ENCODE measurements at places on chromosomes 5 and 9.

DNA sequence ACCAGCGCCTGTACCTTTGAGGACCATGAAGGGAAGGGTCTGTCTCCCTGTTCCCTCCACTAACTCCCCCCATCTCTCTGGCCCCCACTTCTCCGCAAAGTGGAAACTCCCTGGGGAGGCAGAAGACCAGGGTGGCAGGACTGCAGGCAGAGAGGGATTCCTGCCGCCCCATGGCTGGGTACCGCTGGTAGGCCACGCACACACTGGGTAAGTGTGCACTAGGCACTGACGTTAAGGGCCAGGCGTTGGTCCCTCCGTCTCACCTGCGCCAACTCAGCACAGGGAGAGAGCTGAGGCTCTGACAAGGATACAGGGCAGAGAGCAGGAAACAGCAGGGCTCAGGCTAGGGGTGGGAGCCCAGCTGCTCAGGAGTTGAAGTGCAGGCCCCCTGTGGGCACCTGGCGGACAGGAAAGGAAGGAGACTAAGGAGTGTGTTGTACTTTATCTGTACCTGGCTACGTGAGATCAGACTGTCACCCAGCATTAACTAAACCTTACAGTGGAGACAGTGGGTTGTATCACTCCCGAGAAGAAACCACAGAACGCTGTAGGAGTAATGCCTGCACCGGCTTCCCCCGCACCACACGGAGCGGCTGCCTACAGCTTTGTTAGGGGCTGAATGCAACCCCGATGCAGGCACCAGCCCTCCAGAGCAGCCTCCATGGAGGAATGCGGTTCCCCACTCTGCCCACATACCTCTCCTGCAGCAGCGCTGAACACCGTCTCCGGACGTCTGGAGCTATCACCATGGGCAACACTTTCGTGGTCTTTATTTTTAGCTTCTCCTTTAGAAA lies 34.2 kb upstream of the CLPTM1L start:
- DNase-seq = no peak

- no peak for DNase-seq
Measured at GRCh38 chr9:123387686-123388085, 31.7 kb downstream of the CRB2 start.

DNA sequence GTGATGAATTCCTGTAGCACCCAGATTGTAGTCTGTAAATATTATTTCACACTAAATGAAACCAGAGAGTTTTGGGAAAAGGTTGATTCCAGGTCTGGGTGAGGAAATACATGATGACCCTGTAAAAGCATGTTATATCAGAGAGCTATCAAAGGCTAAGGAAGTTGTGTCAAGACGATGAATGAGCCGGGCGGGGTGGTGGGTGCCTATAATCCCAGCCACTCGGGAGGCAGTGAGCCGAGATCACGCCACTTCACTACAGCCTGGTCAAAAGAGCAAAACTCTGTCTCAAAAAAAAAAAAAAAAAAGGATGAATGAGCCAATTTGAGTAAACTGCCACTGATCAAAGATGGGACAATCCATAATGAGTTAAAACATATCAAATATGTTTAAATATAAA lies 29.2 kb downstream of the IL6ST start:
- DNase-seq = no peak

DNA sequence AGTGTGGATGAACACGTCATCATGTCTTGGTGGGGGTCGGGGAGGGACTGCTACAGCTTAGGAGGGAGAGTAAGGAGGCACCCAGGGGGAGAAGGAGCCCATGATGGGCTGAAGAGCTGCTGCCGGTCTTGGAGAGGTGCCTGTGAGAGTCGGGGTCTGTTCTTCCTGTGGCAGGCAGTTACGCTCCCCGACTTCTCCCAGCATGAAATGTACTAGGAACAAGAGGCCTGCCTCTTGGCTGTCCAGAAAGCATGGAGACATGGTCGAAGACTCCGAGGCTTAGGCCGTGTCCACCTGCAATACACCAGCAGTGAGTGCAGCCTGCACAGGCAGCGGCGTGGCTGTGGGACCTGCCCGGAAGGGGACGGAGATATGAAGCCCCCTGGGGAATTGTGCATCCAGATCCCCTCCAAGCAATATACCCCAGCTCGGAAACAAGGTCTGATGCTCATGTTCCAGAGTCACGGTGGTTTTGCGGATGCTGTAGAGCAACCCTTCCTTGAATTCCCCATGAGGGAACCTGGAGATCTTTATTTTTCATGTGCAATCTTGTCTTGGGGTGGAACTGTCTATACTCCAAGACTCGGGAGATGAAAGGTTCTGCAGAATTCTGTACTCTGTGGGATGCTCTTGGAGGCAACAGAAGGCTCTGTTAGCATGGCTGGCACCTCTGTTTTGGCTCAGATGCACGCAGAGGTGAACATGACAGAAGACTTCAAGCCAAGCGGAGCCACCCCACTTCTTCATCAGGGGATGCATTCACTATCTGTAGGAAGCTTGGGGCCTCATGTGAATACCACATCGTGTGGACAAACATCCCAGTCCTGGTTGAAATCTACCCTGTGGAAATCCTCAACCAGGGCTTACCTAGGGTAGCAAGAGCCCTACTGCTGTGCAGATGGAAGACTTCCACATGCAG lies 374.9 kb upstream of the IRX4 start:
- DNase-seq = no peak

- no peak for DNase-seq
Measured at GRCh38 chr9:72390907-72391306, 25.9 kb upstream of the ZFAND5 start.

GRCh38 chr5:73314395-73315257 lies 134.0 kb downstream of the FOXD1 start:
- no peak for DNase-seq

DNA sequence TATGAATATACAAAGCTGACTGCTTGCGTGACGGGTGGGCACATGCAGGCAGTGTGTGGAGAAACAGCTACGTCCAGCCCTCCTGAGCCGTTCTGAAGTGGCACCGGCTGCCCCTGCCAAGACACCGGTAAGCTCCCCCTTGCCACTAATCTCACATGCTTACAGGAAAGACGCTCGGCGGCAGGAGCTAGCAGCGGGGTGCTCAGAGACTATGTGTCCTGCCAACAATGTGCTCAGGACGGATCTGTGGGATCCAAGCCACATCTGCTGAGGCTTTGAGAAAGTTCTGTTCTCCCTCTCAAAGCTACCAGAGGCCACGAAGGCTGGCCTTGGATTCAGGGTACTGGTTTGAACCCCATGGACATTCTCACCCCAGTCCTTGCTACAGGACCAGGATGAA lies 157.2 kb upstream of the PHYKPL start:
- no peak for DNase-seq

DNA sequence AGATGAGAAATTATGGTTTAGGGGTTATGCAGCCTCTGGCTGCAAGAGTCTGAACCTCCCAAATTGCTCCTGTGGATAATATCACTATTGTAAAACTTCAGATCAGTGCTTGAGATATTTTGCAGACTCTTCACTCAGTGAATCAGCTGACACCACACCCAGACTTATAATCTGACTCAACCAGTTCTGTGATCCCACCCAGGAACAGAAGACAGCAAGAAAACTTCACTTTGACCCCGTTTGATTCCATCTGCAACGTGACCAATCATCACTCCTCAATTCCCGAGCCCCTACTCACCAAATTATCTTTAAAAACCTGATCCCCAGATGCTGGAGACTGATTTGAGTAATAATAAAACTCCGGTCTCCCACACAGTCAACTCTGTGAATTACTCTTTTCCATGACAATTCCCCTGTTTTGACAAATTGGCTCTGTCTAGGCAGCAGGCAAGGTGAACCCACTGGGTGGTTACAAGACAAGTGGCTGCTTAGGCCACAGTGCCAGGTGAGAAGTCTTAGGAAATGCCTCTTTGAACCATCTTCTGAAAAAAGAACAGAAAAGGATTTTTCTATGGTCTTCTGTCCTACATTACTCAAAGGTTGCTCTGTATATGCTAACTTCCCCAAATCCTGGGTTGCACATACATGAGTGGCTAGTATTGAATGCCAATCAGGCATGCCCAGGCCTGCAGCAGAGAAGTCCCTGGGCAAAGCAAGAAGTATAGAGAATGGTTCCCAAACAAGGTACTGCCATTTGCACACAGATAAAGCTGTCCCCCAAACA lies 588.0 kb downstream of the PRELID2 start:
- no peak for DNase-seq
